ENCODE measurements at places on chromosomes 1 and 21.

DNA sequence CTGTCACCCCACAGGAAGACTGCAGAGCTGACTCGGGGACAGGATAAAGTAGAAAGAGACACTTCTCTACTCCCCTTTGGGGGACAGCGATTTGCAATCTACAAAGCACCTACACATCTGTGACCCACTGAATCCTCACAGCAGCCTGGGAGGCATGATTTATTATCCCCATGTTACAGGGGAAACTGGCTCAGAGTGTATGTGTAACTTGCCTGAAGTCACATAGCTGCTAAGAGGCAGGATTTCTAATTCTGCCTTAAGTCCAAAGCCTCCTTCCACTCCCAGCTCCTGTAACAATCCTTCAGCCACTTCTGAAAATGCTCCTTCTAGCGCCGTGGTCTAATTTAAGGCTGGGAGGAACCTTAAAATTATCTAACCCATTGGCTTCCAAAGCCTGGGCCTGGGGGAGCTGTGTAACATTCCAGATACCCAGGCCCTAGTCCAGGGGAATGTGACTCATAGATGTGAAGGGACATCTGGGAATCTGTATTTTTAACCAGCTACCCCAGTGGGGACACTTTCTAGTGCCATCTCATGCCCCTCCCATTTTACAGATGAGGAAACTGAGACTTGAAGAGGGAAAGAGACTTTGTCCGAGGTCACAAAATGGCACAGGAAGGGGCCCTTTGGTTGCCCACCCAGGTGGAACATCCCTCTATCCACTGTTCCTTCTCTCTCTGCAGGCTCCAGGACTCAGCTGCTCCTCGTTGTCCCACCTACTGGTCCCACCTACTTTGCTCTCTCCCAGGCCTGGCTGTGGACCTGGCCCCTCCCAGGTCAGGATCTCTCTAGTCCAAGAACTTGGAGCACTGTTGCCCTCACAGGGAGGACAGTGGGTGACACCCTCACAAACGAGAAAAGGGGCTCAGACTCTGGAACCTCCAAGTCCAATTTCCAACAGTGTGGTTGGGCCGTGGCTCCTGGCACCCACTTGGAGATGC is 48.9 kb downstream of the AHDC1 start:
- no peaks in the 10 kb centered on the region for H3K27me3 ChIP-seq
- no peak overlapping the region for H3K27ac ChIP-seq
- H3K4me1 ChIP-seq, result peaks cover 27% of the 10 kb centered on the region

- H3K36me3 ChIP-seq, result no peaks in the 10 kb centered on the region
- peaks cover 6% of the 10 kb centered on the region for H3K27me3 ChIP-seq
- no peaks in the 10 kb centered on the region for H3K4me1 ChIP-seq
- H3K27ac ChIP-seq, result no peak overlapping the region
Observed at GRCh38 chr21:41680444-41681347, 86.2 kb downstream of the RIPK4 start.

GRCh38 chr1:92968138-92969032 is 7.1 kb upstream of the DIPK1A start:
- H3K4me1 ChIP-seq, result peaks cover 44% of the 10 kb centered on the region
- peak overlapping the region; percentile 32 for H3K27ac ChIP-seq
- DNase-seq, result no peak
- H3K4me3 ChIP-seq, result no peak overlapping the region
- no peaks in the 10 kb centered on the region for H3K27me3 ChIP-seq

GRCh38 chr21:22961258-22961657 is 1963.0 kb downstream of the NCAM2 start:
- no peak for DNase-seq
- no peak overlapping the region for H3K27ac ChIP-seq
- H3K36me3 ChIP-seq, result no peaks in the 10 kb centered on the region
- no peaks in the 10 kb centered on the region for H3K4me1 ChIP-seq
- no peak overlapping the region for H3K4me3 ChIP-seq

DNA sequence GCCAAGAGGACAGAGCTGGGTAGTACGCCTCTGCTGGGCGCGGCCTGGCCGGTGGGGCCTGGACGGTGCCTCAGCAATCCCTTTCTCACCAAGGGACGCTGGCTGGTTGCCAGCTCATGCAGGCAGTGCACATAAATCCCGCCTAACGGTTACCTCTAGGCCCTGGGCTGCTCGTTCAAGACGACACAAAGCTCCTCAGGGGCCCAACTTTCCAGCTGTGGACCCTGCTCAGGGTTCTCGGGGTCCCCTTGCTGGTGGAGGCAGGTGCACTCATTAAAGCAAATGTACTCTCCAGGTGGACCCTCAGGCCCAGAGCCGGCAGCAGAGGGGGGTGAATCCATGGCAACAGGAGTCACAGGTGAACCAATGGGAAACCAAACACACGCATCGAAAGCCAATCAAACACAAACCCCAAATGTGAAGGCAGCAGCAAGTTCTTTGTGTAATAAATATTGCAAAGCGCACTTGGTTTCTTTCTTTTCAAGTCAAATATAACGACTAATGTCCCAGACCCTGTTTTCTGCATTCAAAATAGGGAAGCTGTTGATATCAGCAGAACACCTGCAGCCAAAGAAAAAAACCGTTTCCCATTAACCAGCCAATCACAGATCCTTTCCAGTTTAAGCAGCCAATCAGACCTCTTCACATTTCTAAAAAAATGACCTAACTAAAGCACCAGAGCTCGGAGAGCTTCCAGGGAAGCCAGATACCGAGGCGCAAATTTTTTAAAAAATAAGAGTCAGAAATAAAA is 26.1 kb upstream of the CLSTN1 start:
- peak overlapping the region; percentile 43 for H3K4me3 ChIP-seq
- H3K4me1 ChIP-seq, result peaks cover 20% of the 10 kb centered on the region
- no peak for DNase-seq
- H3K27ac ChIP-seq, result no peak overlapping the region

- H3K4me3 ChIP-seq, result no peak overlapping the region
- no peak for DNase-seq
- H3K36me3 ChIP-seq, result no peaks in the 10 kb centered on the region
- no peaks in the 10 kb centered on the region for H3K4me1 ChIP-seq
Observed at GRCh38 chr1:196034080-196034706, 574.0 kb downstream of the KCNT2 start.
